Stimulated activated CD8-positive, alpha-beta memory T cell treated with anti-CD3 and anti-CD28 coated beads, Interleukin-15, amount 100 ng/mL, for 1 hour (primary cell): ENCODE measurements at places on chromosomes 4 and X.
A peak's percentile ranks its signal among the peaks of the same experiment; 100 is the strongest.

GRCh38 chrX:79081895-79082512 lies 62.5 kb upstream of the GPR174 start:
- peak; percentile 7 for DNase-seq

- no peak for DNase-seq
Measured at GRCh38 chr4:8201321-8201781, 2.3 kb downstream of the SH3TC1 start.

GRCh38 chr4:41573502-41574001 lies 35.6 kb downstream of the LIMCH1 start:
- DNase-seq, result no peak

DNA sequence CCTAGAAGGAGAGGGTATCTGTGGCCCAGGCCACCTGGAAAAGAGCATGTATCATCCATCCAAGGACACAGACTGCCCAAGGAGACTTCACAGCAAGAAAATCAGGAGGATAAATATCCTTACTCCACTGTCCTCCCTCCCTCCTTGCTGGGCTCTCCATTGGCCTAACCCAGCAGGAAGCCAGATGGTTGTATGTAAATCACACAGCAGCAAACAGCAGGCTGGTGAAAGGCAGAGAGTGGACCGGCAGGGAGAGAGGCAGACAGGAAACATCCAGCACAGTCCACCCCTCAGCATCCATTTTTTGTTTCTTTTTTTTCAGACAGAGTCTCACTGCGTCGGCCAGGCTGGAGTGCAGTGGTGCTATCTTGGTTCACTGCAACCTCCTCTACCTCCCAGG lies 17.5 kb downstream of the TXK start:
- no peak for DNase-seq

GRCh38 chrX:9135901-9136510 lies 102.1 kb upstream of the FAM9B start:
- DNase-seq, result no peak
